ENCODE measurements at places on chromosomes 12 and 14.

DNA sequence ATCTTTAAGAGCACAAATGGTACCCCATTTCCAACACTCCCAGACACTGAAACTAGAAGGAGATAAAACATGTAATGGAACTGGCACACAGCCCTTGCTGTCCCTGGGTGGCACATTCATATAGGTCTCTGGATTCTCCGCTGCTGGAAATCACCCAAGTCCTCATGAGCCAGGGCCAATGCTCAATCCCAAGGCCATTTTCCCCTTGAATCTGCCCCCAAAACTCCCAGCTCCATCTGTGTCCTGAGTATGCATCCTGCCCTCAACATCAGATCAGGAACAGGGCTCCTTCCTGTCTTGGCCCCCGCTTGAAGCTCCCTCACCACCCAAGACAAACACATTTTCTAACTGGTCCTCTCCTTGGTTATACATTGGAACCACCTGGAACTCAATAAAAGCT is 24.6 kb downstream of the KRT76 start:
- no peak for DNase-seq

- no peak for DNase-seq
These were observed 72.8 kb downstream of the PITPNM2 start for GRCh38 chr12:123078120-123078465.

GRCh38 chr12:52552055-52552454 is 890 bp downstream of the KRT71 start:
- no peak for DNase-seq

DNA sequence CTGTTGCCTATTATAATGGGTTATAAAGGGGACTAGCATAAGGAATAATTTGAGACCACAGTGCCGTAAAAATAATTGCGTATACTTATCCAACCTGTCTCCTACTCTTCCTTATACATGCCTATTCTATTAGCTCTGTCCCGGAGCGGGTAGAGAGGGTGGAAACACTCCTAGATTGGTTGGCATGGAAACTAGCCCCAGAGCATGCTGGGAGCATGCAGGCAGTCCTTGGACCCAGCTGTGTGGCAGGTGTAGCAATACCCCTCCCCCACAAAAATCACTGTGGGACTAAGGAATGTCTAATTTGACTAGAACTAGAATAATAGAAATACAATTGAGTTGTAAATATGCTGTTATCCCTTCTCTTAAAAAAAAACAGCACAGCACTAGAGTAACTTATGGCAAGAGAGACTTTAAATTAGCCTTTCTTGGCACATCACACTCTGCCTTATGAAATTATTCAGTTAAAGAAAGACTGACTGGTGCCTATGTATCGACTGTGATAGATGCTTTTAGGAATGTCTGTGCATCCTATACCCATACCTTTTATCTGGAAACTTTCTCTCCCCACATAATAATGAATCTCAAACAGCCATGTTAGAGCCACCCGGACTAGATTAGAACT is 244.0 kb upstream of the DAAM1 start:
- DNase-seq: peak; percentile 58

- DNase-seq: no peak
These were observed 6.1 kb upstream of the TSPAN9 start for GRCh38 chr12:3071107-3071506.

- no peak for DNase-seq
These were observed 61.9 kb downstream of the KTN1 start for GRCh38 chr14:55641954-55642353.

DNA sequence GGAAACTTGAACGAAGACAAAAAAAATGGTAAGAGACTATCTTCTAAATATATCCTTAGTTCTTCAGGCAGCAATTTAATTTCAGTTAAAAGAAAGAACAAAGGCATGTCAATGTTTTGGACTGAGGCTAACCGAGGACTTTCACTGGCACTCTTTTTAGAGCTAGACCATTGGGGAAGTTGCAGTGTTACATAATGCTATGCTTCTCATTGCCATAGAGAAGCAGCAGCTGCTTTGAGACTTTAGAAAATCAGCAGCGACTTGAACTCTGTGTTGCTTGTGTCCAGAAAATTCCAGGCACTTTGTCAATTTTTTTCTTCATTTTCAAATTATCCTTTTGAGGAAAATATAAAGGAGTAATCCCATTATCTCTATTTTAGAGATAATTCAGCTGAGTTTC is 964.2 kb downstream of the NRXN3 start:
- DNase-seq: no peak

DNA sequence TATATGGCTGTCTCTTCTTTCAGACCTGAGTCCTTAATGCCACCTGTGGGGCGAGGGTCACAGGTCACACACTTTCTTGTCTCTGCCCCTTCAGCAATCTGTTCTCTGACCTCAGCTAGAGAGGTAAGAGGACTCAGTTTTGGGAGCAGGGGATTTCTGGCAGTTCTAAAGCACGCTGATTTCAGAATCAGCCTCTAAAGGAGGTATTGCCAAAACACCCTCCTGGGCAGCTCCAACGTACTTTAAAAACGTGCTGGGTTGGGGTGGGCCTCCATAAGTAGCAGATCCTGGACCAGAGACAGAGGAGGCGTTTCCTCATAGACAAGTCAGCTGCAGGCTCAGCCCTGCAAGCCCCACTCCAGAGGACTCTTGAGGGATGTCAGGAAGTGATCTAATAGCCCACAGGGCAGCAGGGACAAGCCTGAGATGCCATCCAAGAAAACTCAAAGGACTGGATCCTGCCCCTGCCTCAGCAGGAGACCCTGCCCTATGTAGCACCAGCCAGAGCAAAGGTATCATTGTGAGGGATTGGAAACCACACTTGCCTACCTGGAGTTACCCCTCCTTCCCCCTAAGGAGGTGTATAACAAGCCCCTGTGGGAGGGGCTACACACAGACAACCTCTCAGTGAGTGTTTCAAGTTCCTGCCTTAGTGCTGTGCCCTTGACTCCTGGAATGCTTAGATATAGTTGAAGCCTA is 8.5 kb downstream of the CTDSP2 start:
- DNase-seq: no peak

- DNase-seq: no peak
These were observed 35.9 kb downstream of the XRCC3 start for GRCh38 chr14:103679351-103679750.

- DNase-seq: no peak
These were observed 146.5 kb downstream of the ETV6 start for GRCh38 chr12:11795913-11796459.

GRCh38 chr12:52333321-52333720 is 12.1 kb upstream of the KRT83 start:
- DNase-seq: no peak

GRCh38 chr12:108302016-108302402 is 37.1 kb downstream of the CMKLR1 start:
- DNase-seq: no peak

DNA sequence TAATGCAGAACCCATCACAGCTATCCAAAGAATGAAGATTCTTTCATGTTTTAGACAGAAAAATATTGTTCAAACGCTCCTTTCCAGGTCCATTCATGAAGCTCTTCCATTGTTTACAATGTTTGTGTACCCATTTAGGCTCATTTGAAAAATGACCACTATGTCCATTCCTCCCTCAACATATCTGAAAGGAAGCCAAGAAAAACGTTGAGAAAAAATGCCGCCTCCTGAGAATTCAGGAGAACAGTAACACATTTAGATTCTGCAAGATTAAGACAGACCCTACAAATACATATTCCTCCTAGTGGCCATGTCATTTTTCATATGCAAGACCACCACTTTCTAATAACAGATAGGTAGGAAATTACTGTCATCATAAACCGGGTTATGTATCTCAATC is 124.4 kb downstream of the SLC25A21 start:
- DNase-seq: no peak

- no peak for DNase-seq
These were observed 206.8 kb downstream of the DACT1 start for GRCh38 chr14:58844544-58844943.

DNA sequence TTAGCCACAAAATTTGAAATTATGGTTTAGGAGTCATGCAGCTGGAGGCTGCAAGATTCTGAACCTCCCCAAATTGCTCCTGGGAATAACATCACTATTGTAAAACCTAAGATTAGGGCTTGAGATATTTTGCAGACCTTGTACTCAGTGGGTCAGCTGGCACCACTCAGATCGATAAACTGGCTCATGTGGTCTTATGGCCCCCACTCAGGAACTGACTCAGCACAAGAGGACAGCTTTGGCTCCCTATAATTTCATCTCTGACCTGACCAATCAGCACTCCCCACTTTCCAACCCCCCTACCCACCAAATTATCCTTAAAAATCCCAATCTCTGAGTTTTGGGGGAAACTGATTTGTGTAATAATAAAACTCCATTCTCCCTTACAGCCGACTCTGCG is 161.6 kb downstream of the BRMS1L start:
- no peak for DNase-seq

DNA sequence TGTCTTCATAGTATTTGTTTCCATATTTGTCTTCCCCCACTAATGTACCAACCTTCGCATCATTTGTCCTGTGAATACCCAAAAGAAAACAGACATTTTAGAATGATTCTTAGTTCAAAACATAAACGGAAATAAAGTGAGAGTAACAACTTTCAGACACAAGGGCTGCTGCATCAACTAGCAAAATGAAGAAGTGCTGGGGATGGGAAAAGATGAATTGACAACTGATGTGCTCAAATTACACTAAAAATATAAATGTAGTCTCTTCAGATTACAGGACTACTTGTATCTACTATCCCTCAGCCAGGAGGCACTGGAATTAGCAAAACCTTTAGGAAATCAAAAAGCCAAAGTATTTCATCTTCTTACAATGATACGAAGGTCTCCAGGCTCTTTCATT is 743 bp downstream of the NDUFA12 start:
- no peak for DNase-seq

DNA sequence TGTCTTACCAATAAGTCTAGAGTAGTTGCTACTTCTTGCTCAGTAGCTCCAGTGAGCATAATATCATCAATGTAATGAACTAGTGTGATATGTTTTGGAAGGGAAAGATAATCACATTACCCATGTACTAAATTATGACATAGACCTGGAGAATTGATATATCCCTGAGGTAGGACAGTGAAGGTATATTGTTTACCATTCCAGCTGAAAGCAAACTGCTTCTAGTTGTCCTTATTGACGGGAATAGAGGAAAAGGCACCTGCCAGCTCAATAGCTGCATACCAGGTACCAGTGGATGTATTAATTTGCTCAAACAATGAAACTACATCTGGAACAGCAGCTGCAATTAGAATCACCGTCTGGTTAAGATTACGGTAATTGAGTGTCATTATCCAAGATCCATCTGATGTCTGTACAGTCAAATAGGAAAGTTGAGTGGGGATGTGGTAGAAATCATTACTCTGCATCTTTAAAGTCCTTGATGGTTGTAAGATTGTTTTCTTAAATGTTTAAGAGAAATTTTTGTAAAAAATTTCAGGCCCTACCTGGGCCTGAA is 100.0 kb upstream of the ARHGAP5 start:
- DNase-seq: no peak

GRCh38 chr12:120586206-120586605 is 5.0 kb upstream of the POP5 start:
- DNase-seq: no peak

- DNase-seq: no peak
These were observed 1.7 kb downstream of the LMBR1L start for GRCh38 chr12:49108958-49109404.

DNA sequence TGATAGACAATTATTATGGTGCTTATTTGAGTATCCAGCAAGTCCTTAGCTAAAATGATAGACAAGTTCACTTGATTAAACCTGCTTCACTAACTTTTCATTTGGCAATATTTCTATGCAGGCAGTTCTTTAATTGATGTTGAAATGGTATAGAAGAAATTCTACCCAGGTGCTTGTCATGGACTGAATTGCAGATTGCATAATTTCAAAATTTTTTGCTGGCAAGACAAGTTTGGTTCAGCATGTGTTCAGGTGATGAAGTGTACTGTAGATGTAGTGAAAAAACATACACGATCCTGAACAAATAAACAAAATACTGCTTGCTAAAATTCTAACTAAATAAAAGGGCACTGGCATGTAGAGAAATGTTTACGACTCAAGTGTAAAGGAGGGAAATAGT is 189.0 kb downstream of the FOXA1 start:
- no peak for DNase-seq

DNA sequence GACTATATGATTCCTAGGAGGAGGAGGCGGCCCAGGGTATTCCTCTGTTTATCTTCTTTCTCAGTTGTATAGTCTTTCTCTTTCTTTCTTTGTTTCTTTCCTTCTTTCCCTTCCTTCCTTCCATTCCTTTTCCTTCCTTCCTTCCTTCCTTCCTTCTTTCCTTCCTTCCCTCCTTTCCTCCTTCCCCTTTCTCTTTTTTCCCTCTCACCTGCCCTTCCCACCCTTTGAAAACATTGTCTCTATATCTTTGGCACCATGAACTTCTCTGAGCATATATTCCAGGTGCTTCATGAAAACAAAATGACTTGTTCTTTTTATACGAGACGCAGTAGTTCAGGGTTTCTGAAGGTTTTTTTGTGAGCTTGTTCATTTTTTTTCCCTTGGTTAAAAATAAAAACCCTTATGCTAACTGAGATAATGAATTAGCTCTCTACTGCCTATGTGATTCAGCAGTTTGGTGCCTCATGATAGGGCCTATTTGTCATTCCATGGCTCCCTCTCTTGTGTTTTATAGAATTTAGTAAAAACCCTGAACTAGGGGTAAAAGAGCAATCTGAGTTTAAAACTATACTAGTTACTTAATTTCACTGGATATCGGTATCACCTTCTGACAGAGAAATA is 3.2 kb upstream of the TESPA1 start:
- DNase-seq: no peak

DNA sequence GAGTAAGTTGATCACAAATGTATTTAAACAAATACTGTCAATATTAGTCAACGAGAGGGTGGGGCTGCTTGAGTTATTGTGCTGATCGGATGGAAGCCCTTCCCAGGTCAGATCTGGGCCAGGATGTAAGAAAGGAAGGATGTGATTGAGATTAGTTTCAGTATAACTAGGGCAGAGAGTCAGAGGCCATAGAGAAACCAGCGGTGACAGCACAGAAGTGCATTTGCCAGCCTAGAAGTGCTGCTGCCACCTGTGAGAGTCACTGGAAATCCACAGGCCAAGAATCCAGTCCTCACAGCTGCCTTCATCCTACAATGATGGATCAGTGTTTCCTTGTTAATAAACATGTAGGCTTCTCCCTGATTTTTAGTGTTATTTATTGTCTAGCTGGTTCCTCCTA is 9.8 kb upstream of the FERMT2 start:
- DNase-seq: no peak

DNA sequence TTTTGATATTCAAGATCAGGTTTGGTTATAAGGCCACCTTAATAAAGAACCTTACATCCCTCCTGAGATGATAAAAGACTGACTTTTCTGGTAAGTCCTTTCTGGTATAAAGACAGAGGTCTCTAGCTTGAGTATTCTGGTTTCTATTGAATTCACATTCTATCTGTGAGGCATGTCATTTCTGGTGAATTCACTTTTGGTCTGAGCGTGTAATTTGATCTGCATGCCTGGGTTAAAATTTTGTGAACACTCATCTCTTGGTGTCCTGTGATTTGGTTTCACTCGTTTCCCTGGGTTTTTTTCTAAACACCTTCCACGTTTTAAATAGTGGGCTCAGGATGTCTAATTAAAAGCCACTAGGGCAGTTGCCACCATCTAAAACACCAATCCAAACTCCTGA is 12.2 kb downstream of the EIF5 start:
- no peak for DNase-seq
